ENCODE measurements at places on chromosomes 3 and 15.

DNA sequence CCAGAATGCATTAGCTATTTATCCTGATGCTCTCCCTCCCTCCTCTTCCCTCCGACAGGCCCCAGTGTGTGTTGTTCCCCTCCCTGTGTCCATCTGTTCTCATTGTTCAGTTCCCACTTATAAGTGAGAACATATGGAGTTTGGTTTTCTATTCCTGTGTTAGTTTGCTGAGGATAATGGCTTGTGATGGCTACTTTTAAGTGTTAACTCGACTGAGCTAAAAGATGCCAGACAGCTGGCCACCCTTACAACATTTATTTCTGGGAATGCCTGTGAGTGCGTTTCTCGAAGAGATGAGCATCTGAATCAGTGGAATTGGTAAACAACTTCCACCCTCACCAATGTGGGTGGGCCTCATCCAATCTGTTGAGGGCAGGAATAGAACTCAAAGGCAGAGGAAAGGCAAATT lies 24.7 kb upstream of the TM2D3 start:
- DNase-seq: no peak

DNA sequence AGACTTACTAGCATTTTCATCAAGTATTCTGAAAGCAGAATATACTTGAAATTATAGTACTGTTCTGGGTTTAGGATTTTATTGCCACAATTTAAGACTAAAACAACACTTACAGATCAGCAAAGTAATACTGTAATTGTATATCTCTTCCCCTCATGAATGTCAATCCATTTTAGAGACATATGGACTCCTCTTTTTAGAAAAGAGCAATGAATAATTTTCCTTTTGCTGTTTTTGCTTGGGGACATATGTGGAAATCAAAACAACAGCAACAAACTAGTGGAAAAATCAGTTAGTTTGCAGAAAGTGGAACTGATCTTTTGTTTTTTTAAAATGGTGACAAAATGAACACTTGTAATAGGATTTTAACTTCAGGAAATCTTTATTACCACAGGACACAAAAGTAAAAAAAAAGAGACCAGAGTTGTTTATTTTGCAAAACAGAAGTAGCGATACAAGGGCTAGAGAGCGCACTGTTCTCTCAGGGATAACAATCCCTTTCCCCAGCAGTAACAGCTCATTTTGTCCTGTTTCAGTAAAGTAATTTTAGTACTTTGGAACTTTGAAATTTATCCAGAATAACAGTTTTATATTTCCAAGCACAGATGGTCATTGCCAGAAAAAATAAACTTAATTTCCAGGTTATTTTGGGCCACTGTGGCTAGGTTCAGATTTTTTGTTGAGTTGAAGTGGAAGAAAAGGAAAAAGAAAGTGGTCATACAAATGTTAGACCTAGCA lies 17.1 kb downstream of the LEKR1 start:
- no peak for DNase-seq

DNA sequence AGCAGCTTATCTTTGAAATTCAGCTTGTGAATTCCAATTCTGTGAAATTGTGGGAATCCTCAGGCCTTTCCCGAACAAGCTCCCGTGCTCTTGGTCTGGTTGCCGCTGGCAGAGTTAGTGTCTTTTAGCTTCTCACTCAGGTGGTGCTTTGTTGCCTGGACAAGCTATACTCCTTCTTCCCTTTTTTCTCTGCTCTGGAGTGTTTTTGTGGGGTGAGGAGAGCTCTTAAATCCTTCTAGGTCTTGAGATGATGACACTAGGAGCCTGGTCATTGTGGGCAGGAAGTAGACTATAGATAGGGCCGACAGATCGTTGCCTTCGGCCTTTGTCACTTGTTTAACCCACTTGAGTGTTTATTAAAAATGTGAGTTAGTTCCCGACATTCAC lies 93.8 kb downstream of the SLCO3A1 start:
- no peak for DNase-seq

GRCh38 chr3:29338377-29338776 lies 57.5 kb downstream of the RBMS3 start:
- no peak for DNase-seq

- DNase-seq: no peak
Observed at GRCh38 chr3:46564190-46565021, 1.7 kb downstream of the LRRC2 start.

DNA sequence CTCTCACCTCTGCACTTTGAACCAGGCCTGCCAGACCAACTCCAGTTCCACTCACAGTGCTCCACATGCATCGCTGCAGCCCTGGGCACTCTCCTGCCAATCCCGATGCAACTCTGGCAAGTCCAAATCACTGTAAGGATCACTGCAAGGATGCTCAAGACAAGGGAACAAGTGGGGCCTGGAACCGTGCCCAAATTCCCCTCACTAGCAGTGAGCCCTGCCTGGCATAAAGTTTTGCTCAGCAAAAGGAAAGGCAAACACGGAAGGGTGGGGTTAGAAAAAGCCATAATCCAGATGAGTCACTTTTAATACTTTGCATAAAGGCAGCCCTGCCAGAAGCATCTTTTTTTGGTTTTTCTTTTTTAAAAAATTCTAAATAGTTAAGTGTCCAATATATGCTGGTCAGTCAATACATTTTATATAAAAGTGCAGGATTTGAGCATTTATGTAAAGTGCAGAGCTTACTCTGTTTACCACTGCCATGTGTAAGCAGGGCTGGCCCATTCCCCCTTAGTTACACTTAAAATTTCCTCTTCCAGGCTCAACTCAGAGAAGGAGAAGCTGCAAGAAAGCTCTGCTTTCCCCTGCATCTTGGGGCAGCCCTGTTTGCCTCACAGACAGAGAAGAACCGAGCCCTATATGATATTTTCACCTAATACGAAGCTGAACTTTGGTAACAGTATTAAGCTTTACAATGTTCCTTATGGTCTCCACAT lies 102.2 kb downstream of the CD47 start:
- DNase-seq: no peak

DNA sequence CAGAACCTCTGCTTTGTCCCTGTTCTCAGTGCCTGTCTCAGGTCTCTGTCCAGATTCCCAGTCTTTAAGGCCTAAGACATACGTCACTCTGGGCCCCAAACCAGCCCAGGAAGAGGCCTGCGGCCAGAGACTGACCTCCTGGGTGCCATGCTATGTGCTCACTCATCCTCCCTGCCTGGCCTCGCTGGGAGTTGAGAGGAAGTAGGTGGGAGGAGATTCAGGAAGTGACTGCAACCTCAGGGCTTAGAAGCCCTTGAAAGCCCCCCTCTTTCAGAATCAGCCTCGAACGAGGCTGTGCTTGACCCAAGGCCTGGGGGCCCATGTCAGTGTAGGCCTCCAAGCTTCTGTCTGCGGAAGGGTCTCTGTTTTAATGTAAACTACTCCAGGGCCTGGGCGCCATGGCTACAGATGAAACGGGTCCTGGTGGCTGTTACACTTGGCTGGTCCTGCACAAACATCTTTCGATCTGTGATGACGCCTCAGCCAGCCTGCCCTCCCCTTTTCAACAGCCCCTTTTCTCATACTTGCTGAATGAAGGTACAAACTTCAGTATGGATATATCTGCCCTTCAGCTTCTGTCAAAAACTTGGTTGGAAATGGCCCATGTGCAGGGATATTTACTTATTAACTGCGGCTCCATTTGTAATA lies 11.7 kb downstream of the RASGRF1 start:
- no peak for DNase-seq

GRCh38 chr3:122377975-122378374 lies 5.1 kb downstream of the MIX23 start:
- DNase-seq: no peak

DNA sequence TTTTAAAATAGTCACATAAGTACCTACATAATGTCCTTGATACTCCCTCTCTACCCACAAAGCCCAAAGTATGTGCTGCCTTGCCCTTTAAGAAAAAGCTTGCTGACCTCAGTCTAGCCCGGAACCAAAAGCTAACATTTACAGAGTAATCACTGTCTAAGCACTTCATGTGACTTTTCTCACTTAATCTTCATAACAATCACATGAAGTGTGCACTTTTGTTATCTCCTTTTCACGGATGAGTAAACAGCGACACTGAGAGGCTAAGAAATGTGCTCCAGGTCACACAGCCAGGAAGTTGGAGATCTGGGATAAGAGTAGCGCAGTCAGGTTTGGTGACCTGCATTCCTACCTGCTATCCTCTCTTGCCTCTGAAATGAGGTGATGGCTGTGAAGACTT lies 194.0 kb downstream of the ITPR1 start:
- DNase-seq: no peak

GRCh38 chr3:9820946-9821345 lies 10.9 kb downstream of the TTLL3 start:
- DNase-seq: peak; percentile 33

DNA sequence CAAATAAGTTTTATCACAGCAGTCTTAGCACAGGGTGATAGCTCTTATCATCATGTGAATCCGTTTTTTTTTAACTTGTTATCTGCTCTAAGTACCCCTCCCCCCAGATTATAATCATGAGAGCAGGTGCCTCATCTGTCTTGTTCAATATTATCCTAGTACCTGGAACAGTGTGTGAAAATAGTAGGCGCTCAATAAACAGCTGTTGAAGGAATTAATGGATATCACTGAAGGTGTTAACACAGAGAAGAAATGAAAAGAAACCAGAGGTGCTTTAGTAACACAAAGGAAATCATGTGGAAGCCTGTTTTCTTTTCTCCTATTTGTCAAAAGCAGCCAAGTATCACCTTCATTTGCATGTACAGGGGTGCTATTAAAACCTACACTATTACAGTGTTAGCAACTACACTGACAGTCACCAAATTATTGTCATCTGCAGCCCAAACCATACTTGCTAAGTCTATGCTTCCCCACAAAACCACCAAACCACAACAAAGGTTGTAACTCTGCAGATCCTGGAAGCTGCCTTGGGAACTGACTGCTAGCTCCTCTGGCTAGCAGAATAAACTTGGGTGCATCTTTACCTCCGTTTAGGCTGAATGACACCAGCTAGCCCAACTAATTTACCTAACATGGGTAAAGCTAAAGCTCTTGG lies 2.9 kb downstream of the XPC start:
- peak; percentile 19 for DNase-seq

DNA sequence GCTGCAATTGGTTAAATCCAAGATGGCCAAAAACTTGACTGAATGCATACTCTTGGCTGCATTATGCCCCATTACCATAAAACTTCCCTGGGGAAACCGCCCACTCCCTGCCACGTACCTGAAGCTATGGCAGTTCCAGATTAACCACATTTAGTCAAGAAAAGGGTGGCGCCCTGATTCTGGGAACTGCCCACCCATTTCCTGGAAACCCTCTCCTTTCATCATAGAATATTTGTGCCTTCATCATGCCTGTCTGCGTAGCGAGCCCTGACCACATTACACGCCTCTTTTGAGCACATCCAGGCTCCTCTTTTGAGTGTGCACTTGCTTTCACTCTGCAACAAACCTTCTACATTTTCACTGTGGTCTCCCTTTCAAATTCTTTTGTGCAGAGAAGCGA lies 5.2 kb downstream of the LINS1 start:
- DNase-seq: peak; percentile 93

DNA sequence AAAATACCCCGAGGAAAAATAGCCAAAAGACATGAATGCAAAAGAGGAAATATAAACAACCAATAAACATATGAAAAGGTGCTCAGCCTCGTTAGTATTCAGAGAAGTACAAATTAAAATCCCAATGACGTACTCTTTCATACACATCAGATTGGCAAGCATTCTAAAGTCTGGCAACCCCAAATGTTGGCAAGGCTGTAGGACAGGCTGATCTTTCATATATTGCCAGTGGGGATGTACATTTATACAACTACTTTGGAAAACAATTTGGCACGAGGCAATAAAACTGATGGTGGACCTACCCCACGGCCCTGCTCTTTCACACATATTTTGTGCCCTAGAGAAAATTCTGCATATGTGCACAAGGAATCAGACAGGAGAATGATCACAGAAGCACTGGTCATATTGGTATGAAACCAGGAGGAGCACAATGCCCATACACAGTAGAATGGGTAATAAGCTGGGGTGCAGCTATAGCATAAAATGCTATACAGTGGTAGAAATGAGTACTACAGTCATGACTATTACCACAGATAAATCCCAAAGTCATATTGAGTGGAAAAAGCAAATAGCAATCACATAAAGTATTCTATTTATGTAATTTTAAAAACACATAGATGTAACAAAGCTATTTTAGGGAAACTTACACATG lies 176.0 kb upstream of the SLC24A5 start:
- DNase-seq: no peak

DNA sequence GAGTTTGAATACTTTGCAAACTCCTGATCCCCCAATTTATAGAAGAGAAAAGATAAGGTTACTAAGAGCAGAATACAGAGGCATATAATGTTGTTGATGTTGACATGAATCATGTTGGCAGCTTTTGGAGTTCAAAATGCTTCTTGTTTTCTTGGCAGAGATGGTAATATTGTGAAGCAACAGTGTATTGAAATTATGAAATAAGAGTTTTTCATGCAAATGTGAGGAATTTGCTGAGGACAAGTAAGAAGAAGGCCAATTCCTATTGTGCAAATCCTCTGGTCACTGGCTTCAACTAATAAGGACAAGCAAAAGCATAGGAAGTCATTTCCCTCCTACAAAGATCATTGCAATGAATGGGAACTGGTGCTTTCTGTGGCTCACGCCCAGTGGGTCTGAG lies 126.9 kb upstream of the CHL1 start:
- DNase-seq: no peak

DNA sequence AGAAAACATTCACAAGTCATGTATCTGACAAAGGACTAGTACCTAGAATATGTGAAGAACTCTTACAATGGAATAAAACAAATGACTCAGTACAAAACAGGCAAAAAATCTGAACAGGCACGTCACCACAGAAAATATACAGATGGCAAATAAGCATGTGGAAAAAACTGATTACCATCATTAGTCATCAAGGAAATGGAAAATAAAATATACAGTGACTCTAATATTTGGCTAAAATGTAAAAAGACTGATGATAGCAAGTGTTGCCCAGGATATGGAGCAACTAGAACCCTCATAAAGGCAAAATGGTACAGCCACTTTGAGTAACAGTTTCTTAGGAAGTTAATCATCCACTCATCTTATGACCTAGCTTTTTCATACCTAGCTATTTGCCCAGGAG lies 95.8 kb upstream of the ABHD17C start:
- no peak for DNase-seq

DNA sequence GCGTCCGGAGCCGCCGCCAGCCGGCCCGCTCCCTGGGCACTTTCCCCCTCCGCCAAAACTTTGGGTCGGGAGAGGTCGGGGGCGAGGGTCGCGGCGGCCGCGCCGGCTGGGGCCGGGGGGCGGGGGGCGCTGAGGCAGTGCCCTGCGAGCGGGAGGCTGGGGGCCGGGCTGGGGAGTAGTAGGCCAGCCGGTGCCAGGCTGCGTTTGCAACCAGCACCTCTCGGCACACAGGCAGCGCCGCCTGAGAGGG lies 452 bp downstream of the BBX start:
- no peak for DNase-seq

GRCh38 chr3:186549497-186549896 lies 5.3 kb upstream of the CRYGS start:
- no peak for DNase-seq

DNA sequence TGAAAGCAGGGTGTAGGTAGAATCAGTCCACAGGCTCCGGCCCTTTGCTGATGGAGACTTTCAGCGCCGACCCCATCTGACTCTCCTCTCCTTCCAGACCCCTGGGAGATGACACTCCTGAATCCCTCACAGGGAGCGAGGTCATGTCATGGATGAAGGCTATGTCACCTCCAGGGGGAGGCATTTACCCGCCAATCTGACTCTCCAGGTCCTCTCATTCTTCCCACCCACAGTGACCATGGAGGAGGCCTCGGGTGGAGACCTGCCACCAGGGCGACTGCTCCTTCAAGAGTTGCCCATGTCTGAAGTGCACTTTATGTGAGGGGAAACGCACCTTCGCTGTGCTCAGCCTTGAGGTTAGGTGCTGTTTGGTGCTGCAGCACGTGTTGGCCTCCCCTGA lies 112.7 kb downstream of the KLF13 start:
- DNase-seq: peak; percentile 51

Data from erythroblast (primary cell).